Activated T-cell treated with anti-CD3 and anti-CD28 coated beads, Interleukin-2, amount 50 U/mL, for 48 hours (primary cell): ENCODE measurements at places on chromosomes 7 and 10.

DNA sequence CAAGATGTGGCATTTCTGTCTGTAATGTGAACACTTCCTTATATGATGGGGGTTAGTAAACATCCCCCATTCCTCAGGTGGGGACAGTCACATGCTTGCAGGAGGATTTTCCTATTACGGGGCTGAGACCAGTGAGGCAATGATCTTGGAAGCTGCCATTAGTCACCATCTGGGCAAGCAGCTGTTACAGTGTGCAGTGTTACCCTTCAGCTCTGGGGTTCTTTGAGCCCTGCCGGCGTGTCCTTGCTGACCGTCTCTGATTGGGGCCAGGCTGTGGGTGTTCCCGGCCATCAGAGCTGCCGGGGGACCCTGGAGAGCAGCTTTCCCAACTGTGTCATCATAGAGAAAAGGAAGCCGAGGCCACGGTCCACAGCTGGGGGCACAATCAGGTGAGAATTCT, 126.8 kb upstream of the FAM20C start:
- no peak for DNase-seq

GRCh38 chr10:30579574-30579973, 50.0 kb downstream of the LYZL2 start:
- DNase-seq: no peak

- no peak for DNase-seq
Observed at GRCh38 chr7:36889182-36889581, 164.9 kb upstream of the AOAH start.

DNA sequence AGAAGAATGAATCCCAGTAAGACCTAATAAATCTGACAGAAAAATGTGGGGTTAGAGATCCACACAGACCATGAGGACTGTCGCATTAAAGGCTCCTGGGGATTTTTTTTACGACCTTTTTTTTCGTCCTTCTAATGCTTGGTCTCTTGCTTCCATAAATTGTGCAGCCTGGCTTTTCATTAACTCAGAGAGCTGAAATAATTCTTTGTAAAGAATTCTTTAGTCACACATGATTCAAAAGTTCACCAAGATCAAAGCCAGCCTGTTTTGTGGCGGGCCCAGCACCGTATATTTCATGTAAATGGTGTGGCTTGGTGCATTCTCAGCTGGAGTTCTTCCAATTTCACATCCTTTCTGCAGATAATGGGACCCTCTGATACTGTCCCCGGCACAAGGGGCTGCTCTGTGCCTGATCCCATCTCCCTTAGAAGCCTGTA, 206.6 kb upstream of the BMPER start:
- no peak for DNase-seq

- no peak for DNase-seq
Observed at GRCh38 chr7:137462074-137462715, 118.7 kb upstream of the PTN start.

GRCh38 chr10:118800920-118801319, 46.1 kb upstream of the CACUL1 start:
- no peak for DNase-seq

- DNase-seq: no peak
Observed at GRCh38 chr7:44153948-44154335, 12.8 kb upstream of the MYL7 start.

DNA sequence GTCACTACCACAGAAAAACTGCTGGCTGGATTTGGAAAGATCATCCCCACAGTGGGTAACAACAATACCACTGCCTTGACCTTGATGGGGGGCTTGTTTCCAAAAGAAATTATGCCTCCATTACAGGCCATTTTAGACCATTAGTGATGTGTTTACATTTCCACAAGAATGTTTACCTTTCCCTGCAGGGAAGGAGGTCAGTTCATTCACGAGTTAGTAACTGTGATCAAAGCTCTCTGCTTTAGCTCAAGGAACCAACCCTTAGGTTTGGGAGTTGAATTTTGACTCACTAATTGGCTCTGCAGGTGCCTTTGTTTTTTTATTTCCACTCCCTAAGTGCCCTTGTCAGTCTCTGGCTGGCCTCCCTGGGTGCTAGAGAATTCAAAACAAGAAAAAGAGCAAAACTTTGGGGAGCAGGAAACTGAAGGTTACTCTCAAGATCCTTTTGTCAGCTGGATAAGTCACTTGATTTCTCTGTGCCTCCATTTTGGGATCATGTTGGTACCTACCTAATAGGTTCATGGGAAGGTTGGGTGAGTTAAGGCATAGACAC, 41.1 kb upstream of the NUPR2 start:
- DNase-seq: no peak

DNA sequence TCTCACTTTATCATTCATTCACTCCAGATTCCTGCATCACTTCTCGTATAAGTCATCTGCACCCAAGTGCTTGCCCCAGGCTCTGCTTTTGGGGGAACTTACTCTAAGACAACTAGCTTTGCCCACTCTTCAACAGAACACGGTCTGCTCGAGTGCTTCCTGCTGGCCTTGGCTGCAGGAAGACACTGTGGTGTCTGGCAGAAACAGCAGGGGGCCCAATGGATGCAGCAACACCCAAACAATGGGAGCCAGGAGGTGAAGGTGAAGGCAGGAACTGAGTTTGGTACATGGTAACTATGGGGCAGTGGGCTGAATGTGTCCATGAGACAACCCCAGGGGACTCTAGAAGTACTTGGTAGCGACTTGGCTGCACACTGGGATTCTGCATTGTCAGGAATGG, 344.0 kb downstream of the REEP3 start:
- no peak for DNase-seq

DNA sequence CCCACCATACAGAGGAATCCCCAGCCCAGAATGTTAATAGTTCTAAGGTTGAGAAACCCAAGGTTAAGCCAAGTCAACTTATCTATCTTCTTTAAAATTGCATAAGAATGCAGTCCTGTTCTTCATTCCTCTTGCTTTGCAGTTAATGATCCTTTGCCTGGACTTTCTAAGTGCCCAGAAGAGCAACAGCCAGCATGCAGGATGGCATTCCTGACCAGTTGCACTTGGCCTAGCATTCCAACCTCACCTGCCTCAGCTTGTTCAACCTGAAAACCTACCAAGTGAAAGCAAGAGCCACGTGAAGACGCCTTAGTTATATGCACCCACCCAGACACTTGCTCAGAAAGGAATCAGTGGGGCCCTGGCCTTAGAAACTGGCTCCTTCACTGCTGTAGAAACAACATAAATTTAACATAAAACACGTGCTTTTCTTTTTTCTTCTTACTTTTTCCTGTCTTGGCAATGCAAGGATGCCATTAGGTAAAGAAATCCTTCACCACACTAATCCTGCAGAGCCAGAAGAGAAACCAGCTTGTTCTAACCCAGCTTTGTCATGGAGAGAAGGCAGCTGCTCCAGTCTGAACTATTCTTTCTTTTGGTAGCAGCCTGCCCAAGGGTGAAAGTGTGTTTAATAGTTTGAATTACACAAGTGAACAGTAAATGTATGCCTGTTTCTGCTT, 25.0 kb downstream of the EGFR start:
- no peak for DNase-seq

DNA sequence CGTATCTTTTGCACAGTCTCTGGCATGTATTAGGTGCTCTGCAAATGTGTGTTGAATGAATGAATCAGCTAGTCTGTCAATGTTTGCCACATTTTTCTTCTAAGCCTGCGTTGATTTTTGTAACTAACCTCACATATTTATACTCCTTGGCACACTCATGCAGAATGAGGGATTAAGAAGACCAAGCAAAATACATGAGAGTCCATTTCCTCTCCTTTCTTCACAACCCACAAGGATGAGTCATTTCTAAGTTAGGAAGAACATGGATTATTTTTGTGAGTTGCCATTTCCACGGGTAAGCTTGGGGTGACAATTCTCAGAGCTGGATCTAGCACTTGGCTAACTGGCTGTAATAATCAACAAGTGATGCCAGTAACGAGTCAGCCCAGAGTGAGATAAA, 158.8 kb downstream of the TWIST1 start:
- no peak for DNase-seq

GRCh38 chr10:18797286-18797685, 138.1 kb downstream of the ARL5B start:
- DNase-seq: no peak

DNA sequence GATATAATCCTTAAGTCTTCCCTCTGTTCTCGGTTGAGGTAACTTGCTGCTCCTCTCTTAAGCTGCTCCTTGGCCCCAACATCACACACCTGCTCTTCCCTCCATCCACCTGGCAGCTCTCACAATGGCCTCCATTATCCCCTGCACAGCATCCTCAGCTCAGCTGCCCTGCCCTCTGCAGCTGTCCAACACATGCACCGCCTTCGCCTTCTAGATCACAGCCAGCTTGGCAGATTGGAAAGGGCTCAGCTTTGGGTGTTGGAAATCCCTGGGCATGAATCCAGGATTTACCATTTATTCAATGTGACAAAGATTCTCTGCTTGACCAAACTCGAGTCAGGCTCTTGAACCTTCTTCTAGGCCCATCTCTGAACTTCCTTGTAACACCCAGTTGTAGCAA, 20.6 kb downstream of the RGR start:
- DNase-seq: no peak

DNA sequence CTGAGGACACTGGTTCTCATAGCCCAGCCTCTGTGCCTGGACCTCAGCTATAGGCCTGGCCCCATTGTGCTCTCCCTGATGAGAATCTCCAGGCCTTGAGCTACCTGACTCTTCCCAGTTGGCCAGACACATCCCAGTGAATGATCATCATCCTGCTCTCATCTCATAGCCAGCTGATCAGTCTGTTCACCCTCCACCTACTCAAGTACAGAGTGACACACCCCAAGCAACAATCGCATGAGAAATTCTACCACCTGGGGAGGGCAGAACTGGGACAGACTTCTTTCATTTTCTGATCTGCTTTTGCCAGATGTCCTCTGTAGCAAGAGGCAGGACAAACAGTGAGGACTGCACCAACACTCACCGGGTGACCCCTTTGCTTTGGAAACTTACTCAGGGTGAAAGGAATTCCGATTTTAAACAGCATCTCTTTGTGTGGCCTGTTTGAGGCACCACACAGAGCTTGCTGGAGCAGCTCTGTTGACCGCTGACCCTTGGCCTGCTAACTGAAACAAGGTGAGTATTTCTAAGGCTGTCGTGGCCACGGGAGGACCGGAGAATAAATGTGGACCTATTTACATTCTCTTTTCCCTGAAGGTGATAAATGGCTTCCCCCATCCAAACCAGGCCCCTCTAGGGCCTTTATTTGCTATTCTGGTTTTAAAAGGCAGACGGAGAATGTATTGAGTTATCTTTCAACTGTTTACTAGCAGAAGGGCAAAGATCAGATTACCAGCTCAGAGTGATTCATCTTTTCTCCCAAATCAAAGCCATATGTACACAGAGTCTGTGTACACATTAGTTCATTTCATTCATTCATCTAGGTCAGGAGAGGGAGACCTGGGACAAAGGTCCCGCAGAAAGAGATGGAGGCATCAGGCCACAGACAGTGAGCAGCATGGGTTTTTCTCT, 181.4 kb upstream of the TNS3 start:
- DNase-seq: no peak

GRCh38 chr10:62587011-62587410, 212.8 kb downstream of the ZNF365 start:
- DNase-seq: no peak

- DNase-seq: no peak
Observed at GRCh38 chr10:89304925-89305324, 3.1 kb downstream of the IFIT2 start.

GRCh38 chr7:84144480-84144879, 50.1 kb downstream of the SEMA3A start:
- DNase-seq: no peak

DNA sequence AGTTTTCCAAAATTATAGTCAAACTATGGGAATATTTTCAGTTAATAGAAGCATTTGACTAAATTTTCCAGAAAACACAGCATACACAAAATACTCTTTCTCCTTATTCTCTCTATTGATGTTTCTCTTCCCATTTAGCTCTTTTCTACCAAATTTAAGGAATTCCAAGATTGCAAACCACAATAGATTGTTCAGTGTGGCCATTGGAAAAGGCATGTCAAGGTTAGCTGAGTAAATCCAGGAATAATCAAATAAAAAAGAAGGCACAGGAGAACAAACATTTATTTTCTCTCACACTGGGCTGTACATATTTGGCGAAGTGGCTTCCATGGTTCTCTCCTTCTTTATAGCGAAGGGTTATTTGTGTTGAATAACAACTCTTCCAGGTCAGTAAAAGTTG, 117.3 kb downstream of the THSD7A start:
- DNase-seq: no peak

DNA sequence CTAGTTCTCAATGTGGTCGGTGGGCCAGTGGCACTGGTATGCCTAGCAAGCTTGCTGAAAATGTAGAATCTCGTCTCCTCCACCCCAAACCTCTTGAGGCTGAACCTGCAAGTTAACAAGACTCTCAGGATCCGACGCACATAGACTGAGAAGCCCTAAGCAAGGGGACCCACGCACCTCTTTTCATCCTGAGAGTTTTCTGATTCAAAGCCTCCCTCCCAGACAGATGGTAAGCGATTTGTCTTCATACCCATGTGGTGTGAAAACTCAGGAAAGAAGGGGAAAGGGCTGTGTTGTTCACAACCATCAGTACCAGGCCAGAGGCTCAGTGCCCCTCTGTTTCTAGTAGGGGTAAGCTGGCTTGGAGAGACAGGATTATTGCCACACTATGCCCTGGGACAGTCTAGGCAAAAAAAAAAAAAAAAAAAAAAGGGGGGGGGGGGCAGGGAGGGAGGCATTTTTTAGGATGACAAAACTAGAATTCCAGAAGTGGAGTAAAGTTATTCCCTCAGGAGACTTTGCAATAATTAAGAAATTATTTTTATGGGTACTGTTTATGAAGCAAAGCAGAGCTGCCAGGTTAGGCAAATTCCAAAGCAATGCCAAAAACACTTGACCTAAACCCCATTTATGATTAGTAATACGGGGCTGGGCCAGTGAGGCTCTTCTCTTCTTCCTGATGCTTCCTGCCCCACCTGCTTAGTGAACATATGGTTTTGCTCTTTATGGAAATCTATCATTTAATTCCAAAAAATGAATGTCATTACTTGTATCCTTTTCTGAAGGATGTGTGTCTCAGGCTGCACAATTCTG, 117.6 kb upstream of the PDLIM1 start:
- no peak for DNase-seq

DNA sequence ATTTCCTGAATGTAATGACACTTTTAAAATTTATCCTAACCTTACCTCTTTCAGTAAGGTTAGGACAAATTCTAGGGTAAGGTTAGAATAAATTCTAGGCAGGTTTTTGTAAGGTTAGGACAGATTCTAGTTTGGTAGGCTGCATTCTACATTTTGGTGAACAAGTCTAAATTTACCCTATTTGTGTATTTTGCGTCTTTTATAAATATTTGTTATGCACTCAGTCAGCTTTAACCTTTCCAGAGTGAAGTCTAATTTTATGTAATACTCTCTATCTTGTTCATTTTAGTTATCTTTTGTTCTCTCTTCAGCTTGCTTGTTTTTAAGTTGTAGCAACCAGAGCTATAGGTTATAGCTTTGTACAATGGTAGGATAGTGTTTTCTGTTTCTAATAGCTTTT, 54.0 kb downstream of the GLCCI1 start:
- DNase-seq: no peak
